Right atrium auricular region (tissue), 2 donors: ENCODE measurements at places on chromosomes 5 and 9. TPM values are rescaled to one million over a fixed set of nuclear protein-coding genes. Genes with fewer than 3 reads are reported as not detected.

- no peaks in the 10 kb centered on the region for H3K36me3 ChIP-seq
- H3K27ac ChIP-seq, result no peak overlapping the region
- no peak overlapping the region for H3K4me3 ChIP-seq
- H3K27me3 ChIP-seq, result no peaks in the 10 kb centered on the region
- no peak for DNase-seq
- H3K4me1 ChIP-seq, result peaks cover 45% of the 10 kb centered on the region
These were observed 41.5 kb upstream of the EGFL7 start for GRCh38 chr9:136621019-136621733.

The RBM18 gene
- total RNA-seq, result 23.2 TPM

The CTNND2 gene
- total RNA-seq, result 8.6 TPM

The SPARC gene
- total RNA-seq, result 567 TPM
